ENCODE measurements at places on chromosomes 5 and 9.

- DNase-seq: no peak
These were observed 77.1 kb downstream of the BAAT start for GRCh38 chr9:101307524-101308213.

GRCh38 chr9:104817437-104817836, 53.5 kb downstream of the NIPSNAP3B start:
- no peak for DNase-seq

GRCh38 chr9:7166074-7166473, 408.3 kb downstream of the KDM4C start:
- DNase-seq: no peak

DNA sequence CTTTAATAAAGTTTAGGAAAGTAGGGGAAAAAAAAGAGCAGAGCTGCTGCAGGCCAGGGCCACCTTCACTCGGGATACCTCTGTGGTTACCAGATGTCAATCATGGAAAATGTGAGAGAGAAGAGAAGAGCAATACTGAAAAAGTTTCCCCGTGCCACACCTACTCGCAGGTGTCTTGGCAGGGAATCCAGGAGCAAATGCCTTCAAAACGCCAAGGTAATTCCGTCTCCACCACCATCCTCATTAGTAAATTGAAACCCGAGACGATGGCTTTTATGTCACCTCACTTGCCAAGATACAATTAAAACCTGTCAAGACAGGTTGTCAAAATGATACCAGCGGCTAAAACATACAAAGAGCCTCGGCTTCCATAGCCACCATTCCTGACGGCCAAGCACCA, 49.7 kb downstream of the FAM81B start:
- no peak for DNase-seq

- no peak for DNase-seq
These were observed 157.2 kb upstream of the COX7C start for GRCh38 chr5:86460519-86460918.

GRCh38 chr5:156363861-156364260, 36.9 kb downstream of the SGCD start:
- DNase-seq: no peak

GRCh38 chr5:2674456-2674855, 77.0 kb downstream of the IRX2 start:
- no peak for DNase-seq

- DNase-seq: no peak
These were observed 59.6 kb downstream of the RICTOR start for GRCh38 chr5:39014561-39014960.

DNA sequence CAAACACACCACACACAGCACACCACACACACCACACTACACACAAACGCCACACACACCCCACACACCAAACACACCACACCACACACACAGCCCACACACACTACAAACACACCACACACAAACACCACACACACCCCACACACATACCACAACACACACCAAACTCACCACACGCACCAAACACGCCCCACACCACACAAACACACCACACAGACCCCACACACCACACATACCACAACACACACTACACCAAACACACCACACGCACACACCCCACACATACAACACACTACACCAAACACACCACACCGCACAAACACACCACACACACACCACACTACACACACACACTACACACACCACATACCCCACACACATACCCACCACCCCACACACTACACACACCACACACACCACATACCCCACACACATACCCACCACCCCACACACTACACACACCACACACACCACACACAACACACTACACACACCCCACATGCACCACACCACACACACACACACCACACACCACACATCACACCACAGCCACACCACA, 151.2 kb downstream of the ERCC6L2 start:
- no peak for DNase-seq

- DNase-seq: no peak
These were observed 37.6 kb downstream of the ANKRD33B start for GRCh38 chr5:10601246-10602030.

DNA sequence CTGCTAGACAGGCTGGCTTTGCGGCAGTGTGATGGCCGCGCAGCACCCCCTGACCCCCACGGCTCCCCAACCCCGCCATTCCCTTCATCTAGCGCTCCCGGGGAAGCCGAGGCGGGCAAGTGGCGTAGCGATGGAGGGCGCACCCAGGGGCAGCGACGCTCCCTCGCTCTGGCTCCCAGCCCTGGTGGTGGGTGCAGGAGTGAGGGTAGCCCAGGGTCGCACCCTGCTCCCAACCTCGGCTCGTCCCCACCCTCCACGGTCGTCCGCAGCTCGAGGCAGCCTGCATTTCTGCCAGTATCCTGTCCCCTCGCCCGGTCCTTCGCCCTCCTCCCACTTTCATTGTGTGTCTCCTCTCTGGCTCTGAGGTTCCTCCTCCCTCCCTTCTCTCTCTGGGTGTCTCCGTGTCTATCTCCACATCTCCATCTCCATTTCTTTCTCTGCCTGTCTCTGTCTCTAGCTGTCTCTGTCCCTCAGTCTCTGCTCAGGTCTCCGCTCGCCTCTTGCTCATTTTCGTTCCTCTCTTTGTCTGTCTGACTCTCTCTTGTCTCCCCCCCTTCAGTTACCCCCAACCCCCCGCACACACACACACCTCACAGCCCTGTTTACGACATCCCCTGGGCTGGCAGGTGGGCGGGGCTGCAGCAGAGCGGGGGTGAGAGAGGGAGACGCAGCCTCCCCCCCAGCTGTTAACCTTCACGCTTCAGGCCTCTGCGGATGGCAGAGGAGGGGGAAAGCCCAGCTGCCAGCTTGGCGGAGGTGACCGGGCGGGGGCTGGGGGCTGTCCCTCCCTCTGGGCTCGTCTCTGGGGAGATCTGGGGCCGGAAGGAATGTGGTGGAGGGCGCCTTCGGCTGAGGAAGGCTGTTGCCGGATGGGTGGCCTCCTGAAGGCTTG, 48.7 kb upstream of the PSD2 start:
- peak; percentile 69 for DNase-seq

DNA sequence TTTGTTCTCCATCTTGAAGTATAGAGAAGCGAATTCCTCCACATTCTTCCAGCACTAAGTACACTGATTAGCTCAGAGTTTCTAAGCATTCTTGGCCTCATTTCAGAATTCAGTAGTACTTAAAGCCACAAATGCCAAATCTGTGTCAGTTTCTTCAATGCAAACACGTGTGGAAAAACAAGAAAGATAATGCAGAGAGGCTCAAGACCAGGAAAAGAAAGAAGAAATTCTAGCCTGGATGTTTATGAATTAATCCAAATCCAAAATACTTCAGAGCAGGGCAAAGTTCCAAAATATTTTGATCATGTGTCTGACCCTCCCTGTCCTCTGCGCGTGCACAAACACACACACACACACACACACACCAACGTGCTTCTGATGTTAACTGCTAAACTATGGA, 457.6 kb downstream of the SLCO4C1 start:
- DNase-seq: no peak

DNA sequence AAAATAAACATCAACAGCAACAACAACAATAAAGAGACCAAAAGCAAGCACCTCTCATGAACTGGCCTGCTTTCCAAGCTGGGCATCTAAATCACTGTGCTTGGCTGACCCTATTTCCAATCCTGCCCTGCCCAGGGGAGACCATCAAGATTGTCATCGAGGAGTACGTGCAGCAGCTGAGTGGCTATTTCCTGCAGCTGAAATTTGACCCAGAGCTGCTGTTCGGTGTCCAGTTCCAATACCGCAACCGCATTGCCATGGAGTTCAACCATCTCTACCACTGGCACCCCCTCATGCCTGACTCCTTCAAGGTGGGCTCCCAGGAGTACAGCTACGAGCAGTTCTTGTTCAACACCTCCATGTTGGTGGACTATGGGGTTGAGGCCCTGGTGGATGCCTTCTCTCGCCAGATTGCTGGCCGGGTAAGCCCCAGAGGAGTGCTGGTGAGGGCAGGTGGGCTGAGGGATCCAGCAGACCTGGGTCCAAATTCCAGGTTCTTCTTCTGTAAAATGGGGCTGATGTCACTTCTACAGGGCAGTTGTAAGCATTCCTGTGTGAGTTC, 15.6 kb downstream of the PTGS1 start:
- DNase-seq: no peak
